ENCODE measurements at places on chromosomes 11 and 22.
A peak's percentile ranks its signal among the peaks of the same experiment; 100 is the strongest.

GRCh38 chr11:27418356-27418755 is 54.2 kb downstream of the LGR4 start:
- DNase-seq: no peak

DNA sequence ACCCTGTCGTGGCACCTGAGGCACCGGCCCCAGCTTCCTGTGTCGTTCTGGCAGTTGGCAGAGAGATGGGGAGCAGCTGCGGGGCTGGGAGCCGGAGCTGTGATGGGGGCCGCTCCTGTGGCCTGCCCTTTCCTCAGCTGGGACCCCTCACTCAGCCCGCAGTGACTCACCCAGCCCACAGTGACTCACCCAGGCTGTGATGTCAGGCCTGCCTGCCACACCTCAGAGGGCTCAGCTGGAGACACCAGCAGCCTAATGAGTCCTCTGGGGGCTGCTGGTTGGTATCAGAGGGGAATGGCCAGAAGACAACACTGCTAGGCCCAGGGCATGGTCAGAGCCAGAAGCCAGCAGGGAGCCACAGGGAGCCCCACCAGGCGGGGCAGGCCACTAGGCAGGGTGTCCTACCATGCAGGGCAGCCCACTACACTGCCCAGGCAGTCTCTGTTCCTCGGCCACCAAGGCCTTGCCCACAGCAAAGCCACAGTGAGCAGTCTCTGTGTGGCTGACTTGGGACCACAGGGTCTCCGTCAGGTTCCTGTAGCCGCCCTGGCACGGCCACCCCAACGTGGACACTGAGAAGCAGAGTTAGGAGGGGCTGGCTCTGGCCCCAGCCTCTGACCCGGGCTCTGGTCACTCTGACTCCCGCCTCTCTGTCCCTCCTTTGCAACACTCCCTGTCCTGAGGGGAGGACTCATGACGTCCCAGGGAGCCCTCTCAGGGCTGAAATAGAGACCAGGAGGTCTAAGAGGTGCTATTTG is 4.2 kb upstream of the FXYD2 start:
- no peak for DNase-seq

DNA sequence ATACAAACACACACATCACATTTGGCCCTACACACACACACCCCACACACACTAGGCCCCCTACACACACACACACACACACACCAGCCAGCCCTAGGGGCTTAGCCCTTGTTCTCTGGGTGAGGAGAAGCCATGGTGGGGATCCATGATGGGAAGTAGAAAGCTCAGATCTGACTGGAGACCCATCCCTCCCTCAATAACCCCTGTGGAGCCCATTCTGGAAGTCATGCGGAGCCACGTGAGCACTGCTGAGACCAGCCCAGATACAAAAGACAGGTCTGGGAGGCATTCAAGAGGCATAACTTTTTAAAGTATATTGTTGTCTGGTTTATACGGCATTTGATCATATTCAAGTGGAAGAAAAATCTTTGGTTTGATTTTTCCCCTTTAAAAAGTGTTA is 448.5 kb downstream of the SOX6 start:
- DNase-seq: no peak

GRCh38 chr22:44151676-44152075 is 29.0 kb upstream of the PARVG start:
- no peak for DNase-seq

- DNase-seq: no peak
These were observed 44.5 kb downstream of the MED15 start for GRCh38 chr22:20551805-20552442.

GRCh38 chr22:25094579-25094978 is 105.1 kb upstream of the CRYBB3 start:
- DNase-seq: no peak

DNA sequence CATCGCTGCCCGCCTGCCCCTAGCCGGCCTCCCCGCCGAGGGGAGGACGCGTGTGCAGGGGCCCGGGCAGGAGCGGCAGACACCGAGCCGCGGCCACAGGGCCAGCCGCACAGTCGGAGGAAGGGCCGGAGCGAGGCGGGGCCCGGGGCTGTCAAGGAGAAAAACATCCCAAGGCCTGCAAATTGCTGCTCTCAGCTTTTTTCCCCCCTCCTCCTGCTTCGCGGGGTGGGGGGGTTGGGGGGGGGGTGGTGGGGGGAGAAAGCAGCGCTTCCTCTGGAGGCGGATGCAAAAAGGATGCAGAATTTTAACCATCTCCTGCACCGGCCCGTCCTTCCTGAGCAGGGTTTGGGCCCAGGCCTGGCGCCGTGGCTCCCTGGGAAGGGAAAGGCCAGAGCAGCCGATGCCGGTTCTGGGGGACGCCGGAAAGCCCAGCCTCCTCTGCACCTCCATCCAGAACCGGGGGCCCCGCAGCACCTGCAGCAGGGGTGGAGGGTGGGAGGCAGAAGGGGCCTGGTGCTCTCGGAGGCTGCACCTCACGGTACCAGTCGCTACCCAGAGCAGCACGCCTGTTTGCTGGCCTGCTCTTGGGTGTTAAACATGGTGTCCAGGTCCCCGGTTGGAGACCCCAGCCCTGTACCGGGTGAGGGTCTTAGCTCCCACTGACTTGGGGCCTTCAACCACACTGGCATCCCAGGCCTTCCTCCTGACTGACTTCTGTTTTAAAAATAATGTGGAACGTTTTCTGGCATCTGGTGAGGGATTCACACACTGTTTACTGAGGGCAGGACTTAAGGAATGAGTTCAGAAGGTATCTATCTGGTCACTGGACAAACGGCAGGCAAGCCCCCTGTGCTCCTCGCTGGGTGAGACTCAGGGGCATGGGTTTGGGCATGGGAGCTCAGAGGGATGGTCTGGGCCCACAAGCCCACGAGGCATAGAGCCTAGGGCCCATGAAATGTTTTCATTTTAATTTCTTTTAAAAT is 77.4 kb upstream of the WNT7B start:
- DNase-seq: peak; percentile 25

GRCh38 chr11:2434008-2434407 is 10.3 kb downstream of the TRPM5 start:
- DNase-seq: no peak

DNA sequence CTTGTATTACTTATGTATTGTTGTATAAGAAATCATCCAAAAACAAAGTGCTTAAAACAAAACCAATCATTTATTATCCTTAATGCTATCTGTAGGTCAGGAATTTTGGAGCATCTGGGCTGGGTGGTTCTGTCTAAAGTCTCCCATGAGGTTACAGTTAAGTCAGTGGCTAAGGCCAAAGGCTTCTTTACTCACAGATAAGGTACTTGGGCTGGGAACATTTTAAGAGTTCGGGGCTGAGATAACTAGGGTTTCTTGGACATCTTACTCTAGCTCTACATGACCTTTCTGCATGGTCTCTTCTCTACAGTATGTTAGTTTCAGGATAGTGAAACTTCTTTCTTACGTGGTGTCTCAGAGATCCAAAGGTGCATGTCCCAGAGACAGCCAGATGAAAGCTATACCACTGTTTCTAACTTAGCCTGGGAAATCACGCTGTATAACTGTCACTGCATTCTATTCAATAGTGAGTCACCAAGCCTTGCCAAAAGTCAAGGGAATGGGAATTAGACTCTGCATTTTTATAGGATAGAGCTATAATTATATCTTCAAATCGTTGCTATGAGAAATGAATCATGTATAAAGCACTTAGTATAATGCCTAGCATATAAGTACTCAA is 29.6 kb downstream of the SOX6 start:
- no peak for DNase-seq

GRCh38 chr11:111469200-111469599 is 43.0 kb downstream of the BTG4 start:
- DNase-seq: no peak

DNA sequence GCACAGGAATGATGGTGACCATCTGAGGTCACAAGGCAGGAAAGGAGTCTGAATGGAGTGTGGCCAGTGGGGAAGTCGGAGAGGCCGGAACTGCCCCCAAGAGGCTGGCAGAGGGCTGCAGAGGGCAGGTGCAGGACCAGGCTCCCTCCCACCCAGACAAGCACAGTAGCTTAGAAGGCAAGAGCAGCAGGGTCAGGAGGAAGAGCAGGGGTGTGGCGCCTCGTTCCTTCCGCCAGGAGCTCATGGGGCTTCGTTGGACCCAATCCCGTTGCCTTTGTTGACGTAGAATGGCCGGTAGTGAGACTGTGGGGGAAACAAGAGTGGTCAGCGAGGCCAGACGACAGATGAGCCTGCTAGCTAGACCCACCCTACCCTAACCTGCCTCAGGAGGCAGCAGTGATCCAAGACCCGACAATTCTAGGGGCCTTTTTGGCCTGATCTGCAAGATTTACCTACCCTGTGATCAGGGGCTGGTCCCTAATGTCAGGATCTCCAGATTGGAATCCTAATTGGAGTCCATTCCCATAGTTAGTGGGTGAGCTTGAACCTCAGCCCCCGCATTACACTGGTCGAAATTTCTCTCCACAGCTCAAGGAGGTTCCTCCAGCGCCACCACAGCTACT is 25.6 kb downstream of the TRIM29 start:
- DNase-seq: no peak

DNA sequence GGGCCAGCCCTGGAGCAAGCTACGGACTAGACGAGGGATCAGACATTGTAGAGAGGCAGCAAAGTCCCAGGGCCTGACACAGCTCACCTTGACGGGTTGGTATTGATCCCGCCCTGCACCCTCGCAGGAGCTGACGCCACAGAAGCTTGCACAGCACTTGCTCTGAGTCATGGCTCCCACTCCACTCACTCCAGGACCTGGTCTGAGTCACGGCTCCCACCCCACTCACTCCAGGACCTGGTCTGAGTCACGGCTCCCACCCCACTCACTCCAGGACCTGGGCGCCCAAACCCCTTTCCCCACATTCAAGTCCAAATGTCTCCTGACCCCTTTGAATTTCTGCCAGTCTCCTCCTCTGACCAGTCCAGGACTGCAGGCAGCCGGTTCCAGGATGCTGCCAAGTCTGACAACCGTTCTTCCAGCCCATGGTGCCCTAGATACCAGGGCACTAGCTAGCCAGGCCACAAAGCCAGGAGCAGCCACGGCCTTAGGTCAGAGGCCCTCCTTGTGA is 6.0 kb upstream of the PNPLA5 start:
- DNase-seq: no peak

- DNase-seq: no peak
These were observed 150.3 kb upstream of the NCAM1 start for GRCh38 chr11:112810951-112811350.

DNA sequence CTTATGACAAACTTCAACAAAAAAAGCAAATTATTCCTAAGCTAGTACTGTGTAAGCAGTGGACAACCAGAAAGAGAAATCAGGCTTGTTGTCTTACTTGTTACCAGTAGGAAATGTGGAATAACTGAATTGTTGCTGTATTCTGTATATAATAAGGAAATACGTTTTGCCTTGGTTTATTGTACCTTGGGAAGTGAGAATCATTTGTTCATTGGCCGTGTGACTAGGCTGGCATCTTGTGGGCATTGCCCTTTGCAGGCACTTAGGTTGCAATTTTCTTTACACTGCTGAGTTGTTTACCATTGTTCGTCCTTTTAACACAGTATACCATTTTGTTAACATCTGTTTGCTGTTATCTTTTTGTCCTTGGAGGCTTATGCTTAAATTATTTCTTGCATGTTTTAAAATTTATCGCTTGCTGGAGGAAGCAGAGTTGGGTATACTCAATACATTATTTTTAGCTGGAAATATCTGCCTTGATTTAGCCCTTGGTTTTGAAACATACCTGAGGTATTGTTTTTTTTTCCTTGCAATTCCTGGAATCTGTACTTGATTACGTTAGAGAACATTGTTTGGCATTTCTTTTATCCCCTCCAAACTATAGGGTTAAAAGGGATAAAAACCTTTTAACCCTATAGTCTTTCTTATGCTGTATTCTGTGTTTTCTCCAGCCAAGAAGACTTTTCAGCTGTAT is 109.3 kb downstream of the DDX10 start:
- no peak for DNase-seq

DNA sequence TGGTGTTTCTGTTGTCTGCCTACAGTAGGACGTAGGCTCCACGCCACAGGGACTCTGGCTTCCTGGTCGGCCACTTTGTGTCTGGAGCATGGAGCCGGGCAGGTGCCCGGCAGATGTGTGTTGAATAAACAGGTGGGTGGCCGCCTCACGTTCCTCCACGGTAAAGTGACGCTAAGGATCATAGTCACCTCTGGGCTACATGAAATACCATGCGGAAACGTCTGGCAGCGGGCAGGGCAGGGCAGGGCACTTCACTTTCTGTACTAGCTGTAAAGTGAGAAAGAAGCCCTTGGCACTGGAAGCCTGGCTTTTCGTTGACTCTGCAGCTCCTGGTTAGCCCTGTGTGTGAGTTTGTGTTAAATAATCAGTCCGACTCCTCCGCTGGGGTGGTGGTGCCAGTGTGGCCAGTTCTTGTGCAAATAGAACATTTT is 52.4 kb downstream of the MCM5 start:
- no peak for DNase-seq

- DNase-seq: no peak
These were observed 537.9 kb downstream of the NTM start for GRCh38 chr11:131908316-131908715.

DNA sequence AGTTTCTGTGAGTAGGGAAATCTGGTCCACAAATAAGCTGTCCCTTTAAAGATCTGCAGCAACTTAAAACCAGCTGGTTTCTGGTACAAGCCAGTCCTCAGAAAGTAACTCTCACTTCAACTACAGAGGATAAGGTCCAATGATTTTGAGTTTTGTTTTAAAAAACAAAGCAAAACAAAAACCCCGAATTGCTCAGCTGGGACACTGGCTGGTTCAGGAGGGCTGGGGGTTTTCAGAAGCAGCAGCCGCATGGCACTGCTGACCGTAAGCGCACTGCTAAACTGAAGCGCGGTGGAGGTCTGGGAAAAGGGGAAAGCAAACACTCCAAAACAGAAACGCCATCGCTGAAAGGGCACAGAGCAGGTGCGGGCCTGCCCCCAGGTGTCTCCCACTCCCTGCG is 59.7 kb downstream of the MICAL3 start:
- peak; percentile 36 for DNase-seq

- no peak for DNase-seq
These were observed 106.2 kb downstream of the PARVA start for GRCh38 chr11:12483604-12484003.

- no peak for DNase-seq
These were observed 1.2 kb downstream of the INS start for GRCh38 chr11:2159536-2160413.

GRCh38 chr11:114277637-114278341 is 18.4 kb upstream of the NNMT start:
- DNase-seq: no peak

- DNase-seq: no peak
These were observed 1.4 kb downstream of the NEFH start for GRCh38 chr22:29481265-29482000.

GRCh38 chr11:100923555-100923954 is 206.1 kb downstream of the PGR start:
- peak; percentile 72 for DNase-seq

GRCh38 chr22:30187529-30188407 is 58.8 kb downstream of the LIF start:
- no peak for DNase-seq

DNA sequence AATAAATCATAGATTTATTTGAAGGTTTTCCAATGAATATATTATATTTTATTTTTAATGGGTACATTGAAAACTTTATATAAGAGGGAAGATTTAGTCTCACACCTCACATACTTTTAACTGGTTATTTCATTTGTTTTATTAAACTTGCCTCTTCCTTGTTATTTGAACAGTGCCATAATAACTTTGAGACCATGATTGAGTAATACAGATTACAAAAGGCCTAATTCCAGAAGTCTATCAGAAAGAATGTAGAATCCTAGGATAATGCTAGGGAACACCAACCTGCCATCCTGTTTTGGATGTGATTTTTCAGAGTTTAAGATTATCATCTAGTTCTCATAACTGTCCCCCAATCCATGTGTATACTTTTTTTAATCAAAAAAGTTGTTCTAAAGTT is 102.7 kb upstream of the BIRC3 start:
- DNase-seq: no peak

GRCh38 chr22:46060292-46061123 is 83.5 kb upstream of the WNT7B start:
- no peak for DNase-seq
